Neural progenitor cell (in vitro differentiated cells): ENCODE measurements at places on chromosomes 3 and 15. TPM values are rescaled to one million over a fixed set of nuclear protein-coding genes. Genes with fewer than 3 reads are reported as not detected.

GRCh38 chr15:70955151-70955550 is 62.5 kb downstream of the LRRC49 start:
- H3K27ac ChIP-seq: no peak overlapping the region
- H3K36me3 ChIP-seq: no peaks in the 10 kb centered on the region
- H3K27me3 ChIP-seq: no peaks in the 10 kb centered on the region
- no peaks in the 10 kb centered on the region for H3K4me1 ChIP-seq
- H3K4me3 ChIP-seq: no peak overlapping the region

DNA sequence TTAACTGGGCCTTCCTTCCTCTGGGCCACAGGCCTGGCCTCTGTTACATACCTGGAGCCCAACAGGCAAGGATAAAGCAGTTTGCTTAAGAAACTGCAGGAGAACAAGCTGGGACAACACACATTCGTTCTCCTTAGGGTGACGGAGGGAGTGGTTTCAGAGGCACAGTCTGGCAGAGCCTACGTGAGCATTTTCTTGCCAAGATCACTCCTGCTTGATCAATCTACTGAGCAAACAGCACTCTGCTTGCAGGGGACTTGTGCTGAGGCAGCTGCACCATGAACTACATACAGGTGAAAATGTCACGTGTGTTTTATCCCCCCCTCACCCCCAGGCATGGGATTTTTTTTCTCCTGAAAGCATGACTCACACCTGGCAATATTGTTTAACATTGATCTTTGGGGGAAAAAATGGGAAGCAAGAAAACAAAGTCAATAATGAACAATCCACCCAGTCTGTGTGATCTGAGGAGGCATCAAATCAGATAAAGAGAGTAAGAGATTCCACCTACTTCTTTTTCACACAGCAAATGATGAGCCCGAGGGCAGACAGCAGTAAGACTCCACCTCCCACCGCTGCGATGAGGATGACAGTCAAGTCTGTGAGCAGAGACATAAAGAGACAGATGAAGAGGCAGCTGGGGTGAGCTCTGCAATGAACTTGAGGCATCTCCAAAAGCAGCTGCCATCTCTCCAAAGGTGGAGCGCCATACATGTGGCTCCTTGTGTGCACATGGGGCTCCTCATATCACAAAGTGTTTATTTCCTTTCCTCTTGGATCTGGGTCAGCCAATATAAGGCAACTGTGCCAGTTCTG is 57.4 kb downstream of the CDCP1 start:
- H3K36me3 ChIP-seq: no peaks in the 10 kb centered on the region
- no peak overlapping the region for H3K4me3 ChIP-seq
- no peak overlapping the region for H3K27ac ChIP-seq

DNA sequence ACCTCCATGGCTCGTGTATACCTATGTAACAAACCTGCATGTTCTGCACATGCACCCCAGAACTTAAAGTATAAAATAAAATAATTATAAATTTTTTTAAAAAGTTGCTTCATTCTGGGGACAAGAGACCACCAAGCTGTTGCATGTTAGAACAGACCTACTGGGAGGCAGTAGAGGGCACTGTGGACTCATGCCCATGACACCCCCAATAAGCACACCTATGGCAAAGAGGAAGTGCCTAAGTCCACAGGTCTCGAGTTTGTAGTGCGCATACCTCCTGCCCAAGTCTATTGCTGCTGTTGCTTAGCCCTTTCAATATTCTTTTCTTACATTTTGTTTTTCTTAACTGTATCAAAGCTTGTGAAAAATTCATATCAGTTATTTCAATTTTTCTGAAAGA is 267.9 kb upstream of the THBS1 start:
- H3K27me3 ChIP-seq: no peaks in the 10 kb centered on the region
- H3K27ac ChIP-seq: no peak overlapping the region
- H3K4me1 ChIP-seq: no peaks in the 10 kb centered on the region

DNA sequence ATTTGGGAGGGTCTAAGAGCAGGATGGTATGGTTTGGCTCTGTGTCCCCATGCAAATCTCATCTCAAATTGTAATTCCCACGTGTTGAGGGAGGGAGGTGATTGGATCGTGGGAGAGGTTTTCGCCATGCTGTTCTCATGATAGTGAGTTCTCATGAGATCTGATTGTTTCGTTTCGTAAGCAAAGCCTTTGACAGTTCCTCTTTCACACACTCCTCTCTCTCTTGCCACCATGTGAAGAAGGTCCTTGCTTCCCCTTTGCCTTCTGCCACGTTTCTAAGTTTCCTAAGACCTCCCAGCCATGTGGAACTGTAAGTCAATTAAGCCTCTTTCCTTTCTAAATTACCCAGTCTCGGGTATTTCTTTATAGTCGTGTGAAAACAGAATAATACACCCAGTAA is 553.7 kb downstream of the TAFA4 start:
- no peak overlapping the region for H3K4me3 ChIP-seq
- no peaks in the 10 kb centered on the region for H3K27me3 ChIP-seq
- no peak overlapping the region for H3K27ac ChIP-seq
- no peak for DNase-seq
- H3K36me3 ChIP-seq: no peaks in the 10 kb centered on the region

GRCh38 chr15:25175789-25176615 is 221.2 kb downstream of the SNRPN start:
- no peaks in the 10 kb centered on the region for H3K4me1 ChIP-seq
- no peaks in the 10 kb centered on the region for H3K27me3 ChIP-seq
- DNase-seq: no peak
- H3K27ac ChIP-seq: no peak overlapping the region
- no peak overlapping the region for H3K4me3 ChIP-seq

DNA sequence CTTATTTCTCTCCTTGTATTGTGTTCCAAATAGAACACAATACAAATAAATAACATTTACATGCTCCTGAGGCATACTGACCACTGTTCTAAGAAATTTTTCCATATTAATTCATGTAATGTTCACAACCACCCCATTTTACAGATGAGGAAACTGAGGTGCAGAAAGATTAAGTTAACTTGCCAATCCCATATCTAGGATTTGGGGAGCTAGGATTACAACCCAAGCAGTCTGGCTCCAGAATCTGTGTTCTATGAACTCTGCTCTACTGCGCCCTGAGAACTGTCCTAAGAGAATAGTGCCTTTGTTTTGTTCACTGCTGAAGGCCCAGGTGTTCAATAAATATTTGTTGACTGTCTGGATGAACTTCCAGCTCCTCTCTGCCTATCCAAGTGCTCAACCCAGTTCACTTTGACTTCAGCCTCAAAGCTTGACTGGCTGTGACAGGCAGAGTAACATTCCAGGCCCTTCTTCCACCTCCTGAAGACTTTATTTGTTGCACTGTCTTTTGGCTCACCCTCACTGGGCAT is 3.1 kb downstream of the NEK10 start:
- DNase-seq: no peak
- H3K27ac ChIP-seq: no peak overlapping the region
- no peaks in the 10 kb centered on the region for H3K36me3 ChIP-seq

- peaks cover 10% of the 10 kb centered on the region for H3K4me1 ChIP-seq
- H3K27me3 ChIP-seq: no peaks in the 10 kb centered on the region
- no peak for DNase-seq
- no peak overlapping the region for H3K27ac ChIP-seq
Observed at GRCh38 chr3:24368605-24369004, 126.0 kb downstream of the THRB start.

MCTP2 gene
- total RNA-seq: 0.17 and 0.56 TPM in 2 replicates

MST1R gene
- total RNA-seq: 0.32 and 1.8 TPM in 2 replicates

PLSCR2 gene
- not detected in 2 replicates for total RNA-seq

TEX55 gene
- not detected in 2 replicates for total RNA-seq

CFAP100 gene
- 0.12 TPM in 1 of 2 replicates, not detected in the other for total RNA-seq

CCDC71 gene
- 18.8 and 41.9 TPM in 2 replicates for total RNA-seq

GREM1 gene
- 2.9 and 4.4 TPM in 2 replicates for total RNA-seq

ALG1L2 gene
- total RNA-seq: 0.59 TPM in 1 of 2 replicates, not detected in the other
